ENCODE measurements at places on chromosomes 7 and 10. TPM values are rescaled to one million over a fixed set of nuclear protein-coding genes. Genes with fewer than 3 reads are reported as not detected.

- DNase-seq: no peak
Observed at GRCh38 chr7:99083068-99083651, 60.7 kb downstream of the SMURF1 start.

DNA sequence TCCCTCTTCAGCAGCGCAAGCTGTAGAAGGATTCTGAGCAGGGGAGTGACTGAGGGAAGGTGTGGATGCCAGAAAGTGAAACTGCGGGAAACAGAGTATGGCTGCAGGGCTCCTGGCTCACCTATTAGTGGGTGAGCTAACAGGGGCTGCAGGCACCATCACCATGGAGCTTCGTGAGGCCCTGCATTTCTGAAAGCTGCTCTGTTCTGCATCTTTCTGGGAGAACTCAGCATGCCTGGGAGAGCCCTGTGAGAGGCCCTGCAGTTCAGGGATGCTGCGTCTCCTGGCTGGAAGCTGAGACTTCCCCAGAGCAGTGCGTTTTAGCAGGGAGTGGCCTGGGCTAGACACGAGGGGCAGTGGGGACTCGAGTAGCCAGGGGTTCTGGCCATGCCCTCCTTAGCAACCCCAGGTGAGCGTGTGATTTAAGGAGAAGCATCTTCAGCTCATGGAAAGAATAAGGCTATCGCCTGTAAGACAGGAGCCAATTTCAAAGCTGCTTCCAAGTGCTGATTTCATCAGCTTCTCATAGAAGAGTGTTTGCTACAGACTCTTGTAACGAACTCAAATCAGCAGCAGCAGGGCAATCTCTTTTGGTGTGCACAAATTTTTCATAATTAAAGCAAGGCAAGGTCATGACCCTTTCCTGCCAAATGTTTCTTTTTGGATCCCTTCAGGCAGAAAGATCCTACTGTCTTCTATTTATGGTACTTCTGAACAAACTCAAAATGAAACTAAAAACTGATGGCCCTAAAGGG lies 293.6 kb upstream of the ZNF32 start:
- no peak for DNase-seq

DNA sequence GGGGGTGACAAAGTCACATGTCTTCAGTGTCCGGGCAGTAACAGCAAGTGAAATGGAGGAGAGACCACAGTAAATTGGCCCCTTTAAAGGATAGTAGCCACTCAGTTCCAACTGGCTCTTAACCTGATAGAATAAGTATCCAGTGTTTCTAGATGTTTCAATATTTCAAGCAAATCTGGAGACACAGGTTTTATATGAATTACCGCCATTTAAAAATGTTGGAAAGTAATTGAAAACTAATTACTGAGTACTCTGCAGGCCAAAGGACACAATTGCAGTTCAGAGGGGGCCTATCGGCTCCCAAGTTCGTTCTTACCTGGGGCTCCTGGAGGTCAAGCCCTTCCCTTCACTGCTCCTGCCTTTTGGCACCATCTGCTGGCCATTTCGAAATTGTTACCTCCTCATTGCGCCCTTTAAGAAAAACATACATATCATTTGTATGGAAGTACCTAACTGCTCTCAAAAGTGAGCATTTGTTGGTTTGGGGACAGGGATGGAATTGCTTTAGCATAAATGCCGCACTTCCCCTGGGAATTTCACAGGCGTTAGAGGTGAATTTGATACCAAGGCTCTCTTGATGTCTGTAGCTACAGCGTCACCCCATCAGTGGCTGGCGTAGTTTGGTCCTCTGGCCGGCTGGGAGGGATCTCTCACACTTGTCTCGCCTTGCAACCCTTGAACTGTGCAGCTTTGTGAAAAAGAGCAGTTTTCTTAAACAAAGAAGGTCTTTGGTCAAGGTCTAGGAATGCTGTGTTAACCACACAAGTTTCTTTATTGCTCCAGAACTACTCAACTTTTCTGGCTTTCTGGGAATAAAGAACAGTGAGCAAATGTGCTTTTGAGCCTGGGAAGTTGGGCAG lies 220.0 kb downstream of the ARHGAP21 start:
- DNase-seq: no peak

- no peak for DNase-seq
Observed at GRCh38 chr10:34334908-34335307, 480.2 kb downstream of the PARD3 start.

- DNase-seq: peak; percentile 64
Observed at GRCh38 chr7:151850491-151851124, 26.3 kb downstream of the PRKAG2 start.

DNA sequence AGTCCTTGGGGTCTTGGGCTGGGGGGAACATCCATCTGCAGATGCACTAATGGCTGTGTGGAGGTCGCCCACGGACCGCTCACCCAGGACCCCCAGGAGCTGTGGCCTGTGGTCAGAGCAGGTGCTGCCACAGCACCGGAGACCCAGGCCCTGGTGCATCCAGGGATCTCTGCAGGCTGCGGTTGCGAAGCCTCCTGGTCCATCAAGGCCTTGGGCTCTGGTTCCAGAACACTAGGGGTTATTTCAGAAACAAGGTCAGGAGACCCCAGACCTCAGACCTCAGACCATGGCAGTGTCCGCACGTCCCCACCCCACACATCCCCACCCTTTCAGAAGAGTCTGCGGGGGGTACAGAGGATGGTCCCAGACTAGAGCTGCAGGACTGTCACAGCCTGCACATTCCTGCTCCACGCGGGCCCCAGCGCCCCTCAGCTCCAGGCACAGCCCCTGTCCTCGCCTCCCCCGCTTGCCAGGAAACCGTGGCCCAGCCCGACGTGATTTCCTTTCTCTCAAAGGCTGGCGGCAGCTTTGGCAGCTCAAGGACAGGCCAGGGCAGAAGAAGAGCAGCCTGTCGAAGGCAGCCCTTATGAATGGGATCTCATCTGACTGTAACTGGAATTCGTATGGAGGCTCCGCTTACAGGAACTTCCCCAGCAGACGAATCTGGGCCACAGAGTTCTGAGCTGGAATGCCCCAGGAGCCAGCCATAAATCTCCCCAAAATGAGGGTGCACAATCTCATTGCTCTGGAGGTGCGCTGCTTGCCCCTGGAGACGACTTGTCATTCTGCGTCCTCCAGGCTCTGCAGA lies 136.2 kb upstream of the RET start:
- DNase-seq: no peak

DNA sequence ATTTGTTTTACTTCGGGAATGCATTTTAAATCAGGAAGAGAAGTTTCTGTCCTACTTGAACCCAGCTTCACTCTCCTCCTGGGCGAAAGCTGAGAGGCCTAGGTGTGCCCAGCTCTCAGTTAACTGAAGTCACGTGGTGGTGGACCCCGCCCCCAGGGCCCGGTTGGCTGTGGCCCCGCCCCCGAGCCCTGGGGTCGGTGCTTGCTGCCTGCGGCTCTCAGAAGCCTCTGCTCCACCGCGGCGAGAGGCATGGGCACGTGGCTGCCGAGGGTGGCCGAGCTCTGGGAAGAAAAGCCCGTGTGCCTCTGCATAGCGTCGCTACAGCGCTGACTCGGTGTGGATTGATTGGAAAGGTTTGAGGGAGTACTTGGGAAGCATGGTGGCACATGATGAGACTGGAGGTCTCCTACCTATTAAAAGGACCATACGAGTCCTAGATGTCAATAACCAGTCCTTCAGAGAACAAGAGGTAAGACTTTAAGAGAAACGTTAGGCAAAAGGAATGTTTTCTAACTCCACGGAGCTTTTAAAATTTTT lies 34.1 kb downstream of the NET1 start:
- peak; percentile 95 for DNase-seq

GRCh38 chr10:99966306-99966705 lies 43.4 kb downstream of the DNMBP start:
- DNase-seq: no peak

- DNase-seq: no peak
Observed at GRCh38 chr10:36251068-36251467, 609.0 kb upstream of the FZD8 start.

GRCh38 chr10:29603223-29603896 lies 31.4 kb downstream of the SVIL start:
- DNase-seq: no peak

- DNase-seq: no peak
Observed at GRCh38 chr10:59016043-59016442, 160.4 kb upstream of the PHYHIPL start.

- DNase-seq: no peak
Observed at GRCh38 chr10:46229144-46229563, 57.6 kb upstream of the ANTXRL start.

DNA sequence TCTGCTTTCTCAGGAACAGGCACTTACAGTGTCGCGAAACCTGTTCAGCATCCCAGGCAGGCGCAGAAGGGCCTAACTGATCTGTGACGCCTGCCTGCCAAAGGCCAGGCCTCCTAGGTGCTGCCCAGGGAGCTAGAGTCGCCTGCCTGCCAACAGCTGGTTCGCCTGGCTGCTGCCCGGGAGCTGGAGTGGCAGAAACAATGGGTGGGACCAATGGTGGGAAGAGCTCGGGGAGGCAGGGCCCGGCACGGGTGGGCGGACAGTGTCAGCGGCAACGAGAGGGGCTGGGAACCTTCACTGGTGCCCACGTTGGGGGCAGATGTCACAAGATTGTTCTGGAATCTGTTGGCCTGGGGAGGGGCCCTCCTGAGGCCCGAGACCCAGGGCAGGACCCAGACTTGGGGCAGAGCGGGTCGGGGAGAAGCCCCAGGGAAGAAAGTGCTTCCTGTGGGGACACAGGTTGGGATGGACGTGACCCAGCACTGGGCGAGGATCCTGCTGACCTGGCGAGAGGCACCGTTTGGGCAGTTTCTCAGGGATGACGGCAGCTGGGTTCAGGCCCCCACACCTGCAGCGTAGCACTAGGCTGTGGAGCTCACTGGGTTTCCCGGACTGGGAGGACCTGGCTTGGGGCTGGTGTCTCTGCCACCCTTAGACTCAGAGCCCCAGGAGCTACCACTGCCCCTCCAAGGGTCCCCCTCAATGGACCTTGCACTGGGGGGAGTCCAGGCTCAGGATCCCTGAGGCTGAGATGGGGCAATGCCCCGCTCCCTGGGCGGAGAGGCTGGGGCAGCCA lies 181.8 kb downstream of the ELFN1 start:
- peak; percentile 60 for DNase-seq

DNA sequence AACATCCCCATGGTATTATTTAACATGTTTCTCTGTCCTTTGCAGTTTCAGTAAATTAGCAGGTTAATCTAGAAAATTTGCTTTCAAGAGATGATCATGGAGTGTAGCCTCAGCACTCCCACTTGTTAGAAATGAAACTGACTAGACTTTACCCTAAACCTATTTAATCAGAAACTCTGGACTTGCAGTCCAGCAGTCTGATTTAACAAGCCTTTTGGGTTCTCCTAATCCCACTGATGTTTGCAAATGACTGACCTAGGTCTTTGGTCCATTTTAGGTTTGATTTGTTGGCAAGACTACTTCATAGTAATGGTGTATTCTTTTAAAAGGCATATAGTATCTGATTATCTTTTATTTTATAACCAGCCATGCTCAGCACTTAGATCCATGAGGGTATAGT lies 55.5 kb upstream of the SLC25A13 start:
- DNase-seq: no peak

- no peak for DNase-seq
Observed at GRCh38 chr10:20858292-20859124, 38.6 kb downstream of the NEBL start.

DNA sequence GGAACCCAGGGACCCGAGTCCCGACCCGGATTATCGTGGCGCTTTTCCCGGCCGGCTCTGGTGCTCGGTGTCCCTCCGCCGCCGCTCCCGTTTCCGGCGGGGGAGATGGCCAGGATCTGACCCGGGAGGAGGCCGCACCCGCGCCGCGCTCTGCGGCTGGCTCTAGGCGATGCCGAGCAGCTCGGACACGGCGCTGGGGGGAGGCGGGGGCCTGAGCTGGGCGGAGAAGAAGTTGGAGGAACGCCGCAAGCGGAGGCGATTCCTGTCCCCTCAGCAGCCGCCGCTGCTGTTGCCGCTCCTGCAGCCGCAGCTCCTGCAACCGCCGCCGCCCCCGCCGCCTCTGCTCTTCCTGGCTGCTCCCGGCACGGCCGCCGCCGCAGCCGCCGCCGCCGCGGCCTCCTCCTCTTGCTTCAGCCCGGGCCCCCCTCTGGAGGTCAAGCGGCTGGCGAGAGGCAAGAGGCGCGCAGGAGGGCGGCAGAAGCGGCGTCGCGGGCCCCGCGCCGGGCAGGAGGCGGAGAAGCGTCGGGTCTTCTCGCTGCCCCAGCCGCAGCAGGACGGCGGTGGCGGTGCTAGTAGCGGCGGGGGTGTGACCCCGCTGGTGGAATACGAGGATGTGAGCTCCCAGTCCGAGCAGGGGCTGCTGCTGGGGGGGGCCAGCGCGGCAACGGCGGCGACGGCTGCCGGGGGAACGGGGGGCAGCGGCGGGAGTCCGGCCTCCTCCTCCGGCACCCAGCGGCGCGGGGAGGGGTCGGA lies 593 bp downstream of the CDK13 start:
- DNase-seq: peak; percentile 80

GRCh38 chr7:47186316-47186715 lies 395.6 kb downstream of the TNS3 start:
- DNase-seq: no peak

- DNase-seq: no peak
Observed at GRCh38 chr7:75798770-75799169, 14.8 kb downstream of the CCL24 start.

DNA sequence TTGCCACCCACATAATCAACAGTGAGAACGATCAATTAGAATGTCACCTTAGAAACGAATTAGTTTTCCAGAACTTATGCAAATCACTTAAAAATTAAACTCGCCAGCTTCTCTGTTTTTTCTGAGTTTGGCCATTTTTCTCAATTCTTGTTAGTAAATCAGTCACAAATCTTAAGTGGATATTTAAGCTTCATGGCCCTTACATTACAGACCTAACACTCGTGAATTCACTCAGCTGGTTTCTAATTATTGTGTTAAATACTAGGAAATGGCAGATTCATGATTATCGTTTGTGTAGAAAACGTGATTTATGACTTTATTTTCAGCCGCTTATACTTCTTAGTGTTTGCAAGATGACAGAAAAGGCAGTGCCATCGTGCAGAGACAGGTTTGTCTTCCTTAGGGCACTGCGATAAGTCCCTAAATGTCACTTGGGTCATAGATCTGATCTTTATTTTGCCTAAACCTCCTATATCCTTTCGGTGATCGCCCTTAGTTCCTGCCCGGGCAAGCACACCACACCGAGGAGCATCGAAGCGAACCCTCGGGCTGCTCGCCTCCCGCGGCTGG lies 587 bp upstream of the CELF2 start:
- no peak for DNase-seq

- DNase-seq: no peak
Observed at GRCh38 chr10:27747096-27747451, 1.5 kb upstream of the MKX start.

DNA sequence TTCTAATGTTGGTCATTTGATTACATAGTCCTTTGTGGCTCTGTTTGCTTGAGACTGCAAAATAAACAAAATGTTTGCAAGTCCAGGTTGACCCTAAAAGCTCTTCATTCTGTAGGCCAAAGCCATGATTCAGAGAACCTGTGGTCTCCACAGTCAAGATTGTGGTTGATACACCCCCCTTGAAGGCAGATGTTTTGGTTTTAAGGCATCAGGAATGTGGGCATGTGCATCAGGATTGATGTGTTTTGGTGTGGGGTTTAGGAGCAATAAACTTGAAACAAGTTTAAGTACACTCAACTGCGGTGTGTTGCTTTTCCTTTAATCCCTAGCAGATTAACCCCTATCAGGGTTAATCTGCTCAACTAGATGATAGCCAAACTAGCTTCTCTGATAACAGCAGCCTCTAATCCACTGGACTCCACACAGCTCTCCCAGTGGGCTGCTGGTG lies 379.1 kb upstream of the GALNT17 start:
- no peak for DNase-seq

RNF32 gene
- 0.30 TPM for total RNA-seq

MMD2 gene
- not detected for total RNA-seq

AGR2 gene
- total RNA-seq: not detected

ANKRD30A gene
- not detected for total RNA-seq

ZCCHC24 gene
- 60.1 TPM for total RNA-seq

PPP1R3A gene
- total RNA-seq: 121 TPM

AGAP6 gene
- 2.8 TPM for total RNA-seq

PRKCQ gene
- 0.16 TPM for total RNA-seq

OPN1SW gene
- total RNA-seq: not detected

DENND11 gene
- 9.1 TPM for total RNA-seq
